Activated T-cell treated with anti-CD3 and anti-CD28 coated beads, Interleukin-2, amount 50 U/mL, for 24 hours (primary cell): ENCODE measurements at places on chromosomes 6 and 20.

DNA sequence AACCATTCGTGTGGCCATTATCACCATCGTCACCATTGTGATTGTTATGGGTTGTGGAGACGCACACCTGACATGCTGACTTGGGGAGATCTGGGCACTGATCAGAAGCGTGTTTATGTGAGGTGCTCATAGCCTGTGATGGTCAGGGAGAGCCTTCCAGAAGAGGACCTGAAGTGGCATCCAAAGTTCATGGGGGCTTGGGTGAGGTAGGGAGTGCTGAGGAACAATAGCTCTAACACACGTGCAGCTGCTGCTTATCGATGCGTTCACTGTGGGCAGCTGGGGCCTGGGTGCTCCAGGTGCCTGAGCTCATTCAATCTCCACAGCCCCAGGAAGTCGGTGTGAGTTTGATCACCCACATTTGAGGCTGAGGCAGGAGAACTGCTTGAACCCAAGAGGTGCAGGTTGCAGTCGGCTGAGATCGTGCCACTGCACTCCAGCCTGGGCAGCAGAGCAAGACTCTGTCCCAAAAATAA lies 227.3 kb downstream of the PREX1 start:
- DNase-seq, result no peak

- DNase-seq, result no peak
These were observed 7.0 kb upstream of the REV3L start for GRCh38 chr6:111490067-111490466.

- DNase-seq, result no peak
These were observed 129.1 kb downstream of the PREX1 start for GRCh38 chr20:48698507-48699267.

DNA sequence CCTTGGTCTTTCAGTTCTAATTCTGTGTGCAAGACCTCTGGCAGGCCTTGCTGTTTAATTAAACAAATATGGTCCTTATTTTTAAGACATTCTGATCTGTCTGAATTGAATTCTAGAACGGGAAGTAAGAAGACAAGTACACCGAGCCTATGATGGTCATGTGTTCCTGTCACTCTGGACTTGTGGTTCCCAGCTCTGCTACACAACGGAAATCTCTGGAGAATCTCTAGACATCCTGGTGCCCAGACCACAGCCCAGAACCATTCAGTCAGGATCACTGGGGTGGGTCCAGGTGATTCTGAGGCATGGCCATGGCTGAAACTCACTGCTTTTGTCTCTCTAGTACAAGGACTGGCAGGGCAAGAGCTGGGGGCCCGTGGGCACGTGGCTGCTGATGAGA lies 15.9 kb upstream of the KCNK16 start:
- no peak for DNase-seq

DNA sequence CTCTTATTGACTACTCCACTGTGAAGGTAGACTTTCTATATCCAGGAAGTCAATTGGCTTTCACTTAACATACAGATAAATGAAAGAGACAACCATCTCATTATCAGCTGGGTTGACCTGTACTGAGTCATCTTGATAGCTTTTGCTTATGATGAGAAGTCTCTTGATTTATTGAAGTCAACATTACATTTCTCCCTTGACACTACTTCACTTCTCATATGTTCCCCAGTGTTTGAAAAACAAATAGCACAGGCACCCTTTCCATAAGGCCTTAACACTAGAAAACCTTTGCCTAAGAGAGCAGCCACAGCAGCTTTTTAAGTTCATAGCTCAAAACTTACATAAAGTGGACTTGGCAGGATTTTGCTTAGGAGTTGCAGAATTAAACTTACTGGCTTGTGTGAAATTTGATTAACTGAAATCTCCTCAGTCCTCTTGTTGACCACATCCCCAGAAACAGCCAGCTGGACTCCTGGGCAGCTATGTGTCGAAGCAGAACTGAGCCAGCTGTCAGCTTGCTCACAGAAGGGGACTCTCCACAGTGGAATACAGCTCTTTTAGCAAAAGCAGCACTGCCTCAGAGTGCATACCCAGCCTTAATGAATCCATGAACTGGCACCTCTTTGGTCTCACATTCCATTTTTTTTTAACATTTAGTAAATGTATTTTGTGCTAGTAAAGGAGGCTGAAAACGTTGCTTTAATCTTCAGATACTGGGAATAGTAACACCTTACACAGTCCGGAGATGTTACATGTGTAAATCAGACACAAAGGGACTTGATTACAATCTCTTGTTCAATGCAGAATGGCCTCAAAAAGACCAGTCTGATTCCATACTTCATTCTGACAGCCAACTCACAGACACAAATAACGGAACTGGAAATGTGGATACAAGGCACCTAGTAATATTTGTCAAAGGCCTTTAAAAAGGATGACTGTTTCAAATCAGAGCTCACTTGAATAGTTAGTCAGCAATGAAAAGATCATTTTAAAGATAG lies 1532.7 kb downstream of the HACE1 start:
- DNase-seq, result no peak

GRCh38 chr6:30264743-30265142 lies 51.5 kb upstream of the TRIM26 start:
- no peak for DNase-seq

- no peak for DNase-seq
These were observed 45.1 kb downstream of the OR2B6 start for GRCh38 chr6:28002161-28002560.

DNA sequence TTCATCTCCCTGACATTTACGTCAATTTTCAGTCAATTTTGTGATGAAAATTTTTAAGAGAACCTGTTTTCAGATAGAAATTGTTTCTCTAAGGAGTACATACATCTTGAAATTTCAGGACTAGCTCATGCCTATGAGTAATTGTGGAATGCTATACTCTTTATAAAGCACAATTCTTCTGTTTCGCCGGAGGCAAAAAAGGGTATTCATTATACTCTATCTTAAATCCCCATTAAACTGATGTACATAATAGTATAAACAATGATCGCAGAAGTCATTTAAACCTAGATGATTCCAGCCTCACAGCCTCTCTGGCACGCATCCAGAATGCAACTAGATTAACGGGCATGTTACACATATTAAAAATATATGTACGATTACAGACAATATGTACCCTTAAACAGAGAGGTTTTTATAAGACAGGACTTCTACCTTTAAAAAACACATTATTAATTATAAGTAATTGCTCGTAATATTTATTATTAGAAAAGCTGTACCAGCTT lies 62.6 kb downstream of the NRSN1 start:
- DNase-seq, result no peak

DNA sequence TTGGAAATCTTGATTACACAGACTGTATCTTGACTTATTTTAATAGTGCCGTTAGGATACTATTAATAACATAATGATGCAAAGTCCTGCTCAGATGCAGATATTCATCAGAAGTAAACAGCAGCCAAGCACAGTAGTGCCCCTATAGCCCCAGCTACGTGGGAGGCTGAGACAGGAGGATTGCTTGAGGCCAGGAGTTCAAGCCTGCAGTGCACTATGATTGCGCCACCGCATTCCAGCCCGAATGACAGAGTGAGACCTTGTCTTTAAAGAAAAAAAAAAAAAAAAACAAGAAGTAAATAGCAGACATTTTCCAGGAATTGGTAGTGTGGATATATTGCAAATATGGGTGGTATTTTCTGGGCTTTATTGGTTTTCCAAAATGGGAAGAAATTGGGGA lies 61.8 kb downstream of the TULP4 start:
- no peak for DNase-seq

- DNase-seq, result peak; percentile 54
These were observed at the start of gene CPXM1 for GRCh38 chr20:2800521-2801285. Gene CPXM1, minus strand, starts transcription at chr20:2800627. Its CDS starts 55 bp downstream, at chr20:2800572.

DNA sequence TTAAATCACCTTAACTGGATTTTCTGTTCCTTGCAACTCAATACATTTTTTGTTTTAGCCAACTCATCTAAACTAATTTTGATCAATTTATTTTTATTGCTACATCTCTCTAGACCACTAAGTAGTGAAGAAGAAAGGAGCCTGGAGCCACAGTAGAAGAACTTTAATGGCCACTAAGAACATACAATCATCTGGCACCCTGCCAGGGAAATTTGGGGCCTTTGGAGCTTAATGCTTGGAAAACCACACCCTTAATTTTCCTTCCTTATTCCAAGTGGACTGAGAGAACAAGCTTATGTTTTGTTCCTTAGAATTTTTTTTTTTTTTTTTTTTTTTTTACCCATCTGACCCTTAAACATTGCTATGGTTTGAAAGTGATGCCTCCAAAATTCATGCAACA lies 12.0 kb upstream of the GMDS start:
- no peak for DNase-seq

GRCh38 chr6:154234019-154234772 lies 122.4 kb downstream of the IPCEF1 start:
- DNase-seq, result no peak

GRCh38 chr6:56851541-56852259 lies 103.2 kb upstream of the BEND6 start:
- DNase-seq, result no peak

DNA sequence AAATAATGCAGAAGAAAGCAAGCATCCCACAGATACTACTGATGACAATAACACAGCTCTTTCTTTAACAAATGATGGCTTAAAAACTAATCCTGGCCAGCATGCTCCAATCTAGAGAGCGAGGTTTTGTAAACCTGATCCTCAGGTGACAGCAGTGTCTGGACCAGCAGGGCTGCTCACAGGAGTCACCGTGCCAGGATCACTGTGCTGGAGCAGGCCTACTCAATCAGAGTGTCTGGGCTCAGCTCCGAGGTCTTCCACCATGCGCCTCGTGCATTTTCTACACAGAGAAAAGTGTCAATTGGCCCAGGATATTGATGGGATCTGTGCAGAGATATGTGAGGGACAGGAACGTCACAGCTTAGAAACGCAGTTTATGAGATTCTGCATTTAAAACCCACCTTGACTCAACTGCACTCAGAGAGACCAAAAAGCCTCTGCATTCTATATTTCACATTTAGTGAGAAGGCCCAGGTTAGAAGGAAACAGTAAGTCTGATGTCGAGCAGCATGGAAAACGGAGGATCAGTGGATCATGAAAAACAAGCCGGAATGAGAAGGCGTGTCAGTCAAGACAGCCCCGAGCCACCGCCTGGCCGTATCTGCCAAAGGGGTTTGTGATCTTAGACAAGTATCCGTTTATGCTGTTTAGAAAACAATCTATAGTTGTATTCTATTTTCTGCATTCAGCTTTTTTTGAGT lies 7.8 kb downstream of the RAMACL start:
- no peak for DNase-seq

DNA sequence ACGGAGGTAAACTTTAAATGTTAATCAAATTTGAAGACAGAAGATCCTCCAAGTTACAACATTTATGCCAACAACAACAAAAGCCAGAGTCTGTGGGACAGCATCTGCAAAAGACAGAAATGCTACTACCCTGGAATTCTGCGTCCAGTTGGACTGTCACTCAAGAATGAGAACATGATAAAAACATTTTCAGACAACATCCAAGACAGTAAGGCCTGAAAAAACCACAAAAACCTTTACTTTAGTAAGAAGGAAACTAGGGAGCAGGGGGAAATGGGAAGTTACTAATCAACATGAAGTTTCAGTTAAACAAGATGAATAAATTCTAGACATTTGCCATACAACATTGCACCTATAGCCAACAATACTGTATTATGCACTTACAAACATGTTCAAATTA lies 77.6 kb downstream of the MLIP start:
- DNase-seq, result no peak

- DNase-seq, result no peak
These were observed 102.3 kb downstream of the HIVEP2 start for GRCh38 chr6:142842418-142843261.

- DNase-seq, result no peak
These were observed 130.6 kb upstream of the C6orf118 start for GRCh38 chr6:165439928-165440554.

DNA sequence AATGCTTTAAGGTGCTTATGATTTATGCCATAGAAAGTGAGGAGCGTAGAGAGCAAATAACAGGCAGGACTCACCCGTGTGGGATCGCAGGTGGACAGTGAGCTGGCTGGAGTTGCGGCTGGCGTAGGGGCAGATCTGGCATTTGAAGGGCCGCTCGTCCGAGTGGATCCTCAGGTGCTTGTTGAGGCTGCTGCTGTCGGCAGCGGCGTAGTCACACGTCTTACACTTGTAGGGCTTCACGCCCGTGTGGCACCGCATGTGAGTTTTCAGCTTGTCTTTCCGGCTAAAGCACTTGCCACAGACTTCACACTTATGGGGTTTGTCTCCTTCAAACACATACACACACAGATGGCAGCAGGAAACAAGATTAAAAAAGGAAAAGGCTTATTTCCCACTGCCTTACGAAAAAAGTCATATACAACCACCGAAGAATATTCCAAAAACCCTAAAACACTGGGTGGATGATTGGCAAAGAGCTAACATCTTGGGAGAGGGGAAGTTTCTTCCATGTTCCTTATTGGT lies 31.5 kb downstream of the ZFP64 start:
- DNase-seq, result no peak

DNA sequence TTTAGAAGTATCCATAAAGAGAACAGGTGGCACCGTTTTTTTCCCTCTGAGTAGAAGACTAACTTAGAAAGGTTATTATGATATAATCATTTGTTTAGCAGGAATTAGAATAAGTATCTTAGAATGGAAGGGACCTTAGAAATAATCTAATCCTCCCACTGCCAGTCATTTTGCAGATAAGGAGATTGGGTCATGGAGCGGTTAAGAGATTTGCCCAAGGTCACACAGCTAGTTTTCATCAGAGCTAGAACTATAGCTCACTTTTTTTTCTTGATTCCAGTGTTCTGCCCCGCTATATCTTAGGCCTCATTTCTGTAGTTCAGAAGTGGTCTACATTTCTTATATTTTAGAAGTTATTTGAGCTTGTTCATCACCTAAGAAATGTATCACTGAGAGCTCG lies 139.6 kb downstream of the PRL start:
- DNase-seq, result no peak

GRCh38 chr20:20225325-20226043 lies 142.4 kb upstream of the INSM1 start:
- DNase-seq, result no peak

DNA sequence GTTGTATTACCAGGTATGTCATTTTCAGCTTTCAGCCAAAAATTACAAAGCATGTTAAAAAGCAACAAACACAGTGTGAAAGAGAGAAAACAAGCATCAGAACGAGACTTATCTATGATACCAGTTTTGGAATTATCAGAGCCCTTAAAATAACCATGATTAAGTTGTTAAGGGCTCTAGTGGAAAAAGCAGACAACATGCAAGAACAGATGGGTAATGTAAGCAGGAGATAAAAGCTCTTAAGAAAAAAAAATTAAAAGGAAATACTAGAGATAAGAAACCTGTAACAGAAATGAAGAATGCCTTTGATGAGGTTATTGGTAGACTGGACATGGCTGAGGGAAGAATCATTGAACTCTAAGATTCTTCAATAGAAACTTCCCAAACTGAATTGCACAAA lies 127.5 kb upstream of the SCGN start:
- no peak for DNase-seq

DNA sequence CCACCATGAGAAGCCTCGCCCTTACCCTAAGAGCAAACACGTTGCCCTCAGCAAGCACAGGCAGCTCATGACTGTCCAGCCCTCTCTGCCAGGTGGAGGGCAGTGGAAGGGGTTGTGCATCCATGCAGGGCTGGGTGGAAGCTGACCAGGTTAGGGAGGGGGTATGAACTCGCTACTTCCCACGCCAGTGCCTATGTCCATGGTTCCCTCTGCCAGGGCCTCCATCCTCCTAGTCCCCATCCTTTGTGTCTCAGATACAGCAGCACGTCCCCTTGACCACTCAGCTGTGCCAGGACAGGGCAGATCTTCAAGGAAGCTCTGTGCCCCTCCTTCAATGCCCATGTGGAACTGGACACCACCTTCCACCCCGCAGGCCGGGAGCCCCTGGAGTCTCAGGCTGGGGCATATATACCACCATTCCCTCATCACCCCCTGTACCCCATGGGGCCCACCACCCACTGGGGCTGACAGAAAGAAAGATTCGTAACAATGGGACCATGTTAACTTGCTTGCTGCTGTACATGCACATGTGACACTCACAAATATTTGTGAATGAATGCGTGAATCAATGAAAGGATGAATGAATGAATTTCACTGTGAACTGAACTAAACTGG lies 90.7 kb downstream of the ANKRD60 start:
- DNase-seq, result no peak
